ENCODE measurements at places on chromosomes 4 and X. TPM values are rescaled to one million over a fixed set of nuclear protein-coding genes. Genes with fewer than 3 reads are reported as not detected.

Gene RNF150
- 0.40 TPM for total RNA-seq

Gene F11
- not detected for total RNA-seq

Gene ADH1B
- total RNA-seq = not detected

Gene PALLD
- 83.7 TPM for total RNA-seq

Gene RAB33A
- total RNA-seq = not detected

Gene HTRA3
- total RNA-seq = not detected

Gene PPA2
- 180 TPM for total RNA-seq

Gene PNMA3
- total RNA-seq = not detected

Gene GRIA3
- not detected for total RNA-seq

Gene MAGEB6
- total RNA-seq = not detected

Gene SPANXA1
- not detected for total RNA-seq

Gene YY2
- total RNA-seq = 2.3 TPM

Gene MAGEB1
- not detected for total RNA-seq

Gene JADE3
- 9.6 TPM for total RNA-seq

Gene CLDN34
- not detected for total RNA-seq

Gene DMRTC1B
- not detected for total RNA-seq

Gene CYLC1
- total RNA-seq = not detected

Gene BEND2
- total RNA-seq = not detected

Gene FGF5
- total RNA-seq = not detected

Gene ETFDH
- total RNA-seq = 38.9 TPM

Gene ASB12
- total RNA-seq = not detected

Gene CCDC110
- total RNA-seq = not detected

Gene IGFBP7
- 4.3 TPM for total RNA-seq

Gene GJB1
- total RNA-seq = not detected

Gene NDNF
- total RNA-seq = 0.35 TPM

Gene GLRA2
- total RNA-seq = not detected

Gene CLDN24
- not detected for total RNA-seq

Gene NOX1
- total RNA-seq = 0.78 TPM

Gene FAAH2
- total RNA-seq = 0.05 TPM

Data from NCI-H460 (cell line).